ENCODE measurements at places on chromosomes 5 and 9.

DNA sequence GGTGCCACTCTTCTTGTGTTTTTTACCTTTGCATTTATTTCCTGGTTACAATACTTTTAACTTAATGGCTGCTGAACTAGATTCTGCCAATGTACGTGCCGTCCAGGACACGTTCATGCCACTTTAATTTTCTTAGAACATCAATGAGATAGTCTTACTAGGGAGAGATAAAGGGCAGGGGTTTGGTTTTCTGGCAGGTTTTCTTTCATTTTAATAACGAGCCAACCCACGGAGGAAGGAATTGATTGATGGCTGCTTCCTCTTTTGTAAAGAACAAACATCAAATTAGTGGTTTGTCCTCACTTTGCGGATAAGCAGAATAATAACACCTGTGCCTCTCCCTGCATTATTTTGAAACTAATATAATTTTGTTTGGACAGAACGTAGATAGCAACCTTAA is 135.7 kb downstream of the DOCK8 start:
- DNase-seq: no peak

DNA sequence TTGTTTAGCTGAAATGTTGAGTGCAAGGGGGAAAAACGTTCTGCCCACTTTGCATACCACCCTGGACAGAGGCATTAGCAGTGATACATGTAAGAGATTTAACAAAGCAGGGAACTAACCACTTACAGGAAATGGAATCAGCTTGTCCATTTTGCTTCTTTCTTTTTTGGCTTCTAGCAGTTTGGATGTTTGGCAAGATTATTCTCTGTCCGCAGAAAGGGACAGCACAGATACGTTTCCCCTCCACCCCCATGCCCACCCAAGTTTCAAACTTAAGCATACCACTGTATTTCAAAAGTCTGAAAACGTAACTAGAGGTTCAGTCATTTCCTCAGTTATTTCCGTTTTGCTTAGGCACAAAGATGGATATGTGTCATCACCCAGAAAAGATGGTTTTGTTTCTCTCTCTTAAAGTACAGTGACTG is 118.4 kb downstream of the GDNF start:
- DNase-seq: no peak

GRCh38 chr9:130372057-130372456 is 72.7 kb upstream of the ASS1 start:
- DNase-seq: no peak

GRCh38 chr5:153572411-153573145 is 82.1 kb downstream of the GRIA1 start:
- no peak for DNase-seq

- no peak for DNase-seq
Measured at GRCh38 chr5:135446206-135446605, 942 bp downstream of the DCANP1 start.

- DNase-seq: no peak
Measured at GRCh38 chr9:19479874-19480273, 71.1 kb downstream of the ACER2 start.

DNA sequence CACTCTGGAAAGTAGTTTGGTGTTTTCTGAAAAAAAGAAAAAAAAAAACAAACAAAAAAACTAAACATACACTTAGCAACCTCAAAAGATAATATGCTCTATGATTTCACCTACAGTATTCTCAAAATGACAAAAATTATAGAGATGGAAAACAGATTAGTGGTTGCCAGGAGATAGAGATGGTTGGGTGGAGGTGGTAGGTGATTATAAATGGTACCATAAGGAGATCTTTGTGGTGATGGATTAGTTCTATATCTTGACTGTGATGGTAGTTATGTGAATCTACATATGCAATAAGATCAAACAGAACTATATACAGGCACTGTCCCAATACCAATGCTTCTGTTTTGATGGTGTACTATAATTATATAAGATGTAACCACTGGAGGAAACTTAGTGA is 32.0 kb downstream of the PTBP3 start:
- DNase-seq: no peak

DNA sequence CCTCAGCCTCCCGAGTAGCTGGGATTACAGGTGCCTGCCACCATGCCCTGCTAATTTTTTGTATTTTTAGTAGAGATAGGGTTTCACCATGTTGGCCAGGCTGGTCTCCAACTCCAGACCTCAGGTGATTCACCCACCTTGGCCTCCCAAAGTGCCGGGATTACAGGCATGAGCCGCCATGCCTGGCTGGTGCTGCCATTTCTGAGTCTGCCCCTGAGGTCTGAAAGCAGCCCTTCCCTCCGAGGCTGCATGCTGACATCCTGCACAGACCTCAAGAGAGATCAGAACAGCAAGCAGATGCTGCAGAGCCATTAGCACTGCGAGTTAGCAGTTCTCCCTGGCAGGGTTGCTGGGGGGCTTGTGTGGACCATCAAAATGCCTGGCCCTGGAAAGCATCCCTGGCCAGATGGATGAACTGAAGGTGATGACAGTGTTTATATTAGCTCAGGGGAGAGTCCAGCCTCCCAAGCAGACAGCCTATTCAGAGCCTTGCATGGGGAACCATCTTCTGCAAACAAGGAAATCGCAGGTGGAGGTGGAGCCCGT is 176.5 kb upstream of the PANK3 start:
- DNase-seq: no peak

- DNase-seq: no peak
Measured at GRCh38 chr5:153969563-153969895, 69.2 kb downstream of the FAM114A2 start.
